ENCODE measurements at places on chromosomes 2 and 18.

DNA sequence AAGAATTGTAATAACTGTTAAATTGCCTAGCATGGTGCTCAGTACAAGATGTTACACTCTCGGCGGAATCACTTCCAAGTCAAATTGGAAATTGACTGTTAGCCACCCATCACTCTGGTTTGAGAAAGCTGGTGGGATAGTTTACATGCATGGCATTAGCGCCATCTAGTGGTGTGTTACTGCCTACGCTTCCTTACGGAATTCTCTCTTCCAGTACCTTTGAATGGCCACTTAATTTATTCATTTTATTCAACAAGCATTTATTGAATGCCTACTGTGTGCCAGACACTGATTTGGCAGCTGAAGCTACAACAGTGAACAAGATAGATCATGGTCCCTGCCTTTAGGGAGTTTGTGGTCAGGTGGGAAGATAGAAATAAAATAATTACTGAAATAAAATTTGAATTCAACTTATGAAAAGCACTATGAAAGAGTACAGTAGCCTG lies 171.2 kb downstream of the TMEM247 start:
- DNase-seq, result peak; percentile 61

DNA sequence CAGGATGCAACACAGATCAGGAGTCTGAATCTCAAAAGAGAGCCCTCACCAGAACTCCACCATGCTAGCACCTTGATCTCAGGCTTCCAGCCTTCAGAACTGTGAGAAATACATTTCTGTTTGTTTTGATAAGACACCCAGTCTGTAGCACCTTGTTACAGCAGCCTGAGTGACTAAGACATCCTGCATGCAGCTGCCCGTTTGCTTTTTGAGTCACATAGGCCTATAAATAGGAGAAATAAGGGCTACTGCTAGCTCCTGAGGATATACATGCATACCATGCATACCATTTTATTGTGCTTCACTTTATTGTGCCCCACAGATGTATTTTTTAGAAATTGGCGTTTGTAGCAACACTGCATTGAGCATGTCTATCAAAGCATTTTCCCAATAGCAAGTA lies 337.8 kb downstream of the CDH2 start:
- no peak for DNase-seq

GRCh38 chr2:203706403-203706802 lies at the start of gene CD28:
TSS of gene CD28 (plus strand) at chr2:203706639. CDS start at chr2:203706697, 58 bp downstream.
- DNase-seq, result peak; percentile 82

DNA sequence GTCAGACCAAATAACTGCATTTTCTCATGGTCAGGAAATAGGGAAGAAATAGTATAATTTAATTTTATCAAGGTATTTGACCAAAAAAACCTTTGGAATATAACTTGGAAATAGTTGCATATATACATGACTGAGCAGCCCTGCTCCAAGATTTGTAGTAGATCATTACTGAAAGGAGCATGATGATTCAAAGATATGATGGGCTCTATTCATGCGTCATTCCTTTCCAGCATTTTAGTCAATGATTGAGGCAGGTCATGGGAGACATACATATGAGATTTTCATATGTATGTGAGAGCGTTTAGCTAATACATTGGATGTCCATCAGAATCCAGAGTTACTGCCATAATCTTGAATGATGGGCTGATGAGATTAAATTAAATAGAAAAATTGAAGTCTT lies 74.5 kb downstream of the CAB39 start:
- no peak for DNase-seq

- DNase-seq, result no peak
Observed at GRCh38 chr2:120559401-120559800, 176.3 kb upstream of the GLI2 start.

GRCh38 chr2:44652701-44653100 lies 288.8 kb upstream of the SIX3 start:
- no peak for DNase-seq

DNA sequence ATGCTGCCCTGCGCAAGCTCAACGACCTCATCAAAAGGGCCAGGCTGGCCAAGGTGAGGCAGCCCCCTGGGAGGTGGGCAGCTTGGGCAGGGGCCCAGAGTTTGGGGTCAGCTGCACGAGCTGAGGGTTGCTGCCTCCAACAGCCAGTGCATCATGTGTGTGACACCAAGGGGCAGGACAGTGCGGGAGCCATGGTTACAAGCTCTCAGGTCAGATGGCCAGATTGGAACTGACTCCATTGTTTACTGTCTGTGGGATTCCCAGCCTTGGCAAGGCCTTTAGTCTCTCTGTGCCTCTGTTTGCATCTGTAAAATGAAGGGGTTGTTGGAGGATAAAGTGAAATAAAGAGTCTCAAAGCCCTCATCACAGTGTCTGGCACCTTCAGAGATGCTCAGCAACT lies 26.9 kb downstream of the EHD3 start:
- no peak for DNase-seq

- no peak for DNase-seq
Observed at GRCh38 chr2:181106789-181107627, 126.6 kb downstream of the UBE2E3 start.

DNA sequence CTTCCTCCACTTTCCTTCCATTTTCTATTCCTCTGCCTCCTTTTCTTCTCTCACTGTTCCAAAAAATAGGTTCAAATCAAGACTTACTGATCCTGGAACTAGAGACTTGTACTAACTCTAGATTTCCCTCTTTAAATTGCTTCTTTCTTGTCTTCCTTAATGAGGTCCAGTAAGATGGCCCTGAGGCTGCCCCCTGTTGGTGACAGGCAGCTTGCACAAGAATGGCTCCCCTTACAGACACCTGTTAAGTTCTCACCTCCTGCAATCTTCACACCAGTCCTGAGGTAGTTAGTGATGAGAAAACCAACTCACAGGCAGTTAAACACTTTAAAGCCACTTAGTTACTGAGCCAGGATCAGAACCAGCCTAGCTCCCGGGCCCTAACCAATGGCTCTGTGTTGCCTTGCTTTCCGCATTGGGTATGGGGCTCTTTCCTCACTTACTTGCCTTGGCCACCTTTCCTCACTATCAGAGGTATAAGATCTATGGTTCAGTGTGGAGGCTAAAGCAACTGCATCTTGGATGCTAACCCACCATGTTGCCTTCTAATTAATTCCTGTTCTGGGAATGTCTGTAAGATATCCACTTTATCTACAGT lies 130.6 kb downstream of the AKAIN1 start:
- no peak for DNase-seq

- no peak for DNase-seq
Observed at GRCh38 chr2:8514274-8514662, 167.6 kb upstream of the ID2 start.

GRCh38 chr2:30717081-30717650 lies 90.1 kb downstream of the CAPN13 start:
- no peak for DNase-seq

DNA sequence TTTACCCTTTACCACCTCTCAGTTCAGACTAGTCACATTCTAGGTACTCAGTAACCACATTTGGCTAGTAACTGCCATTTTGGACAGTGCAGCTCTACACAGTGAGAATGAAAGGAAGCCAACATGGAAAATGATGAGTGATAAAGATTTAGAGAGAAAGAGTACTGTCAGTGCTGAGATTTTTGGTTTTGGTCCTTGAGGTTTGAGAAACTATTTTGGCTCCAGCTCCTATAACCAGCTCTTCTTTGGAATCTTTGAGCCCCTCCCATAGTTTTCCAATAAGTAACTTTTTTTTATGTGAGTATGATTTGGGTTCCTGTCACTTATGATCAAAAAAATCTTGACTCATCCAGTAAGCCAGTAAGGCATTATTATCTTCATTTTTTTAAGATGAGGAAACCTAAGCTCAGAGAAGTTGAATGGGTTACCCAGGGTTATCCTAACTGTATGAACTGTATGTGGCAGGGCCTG lies 173.0 kb downstream of the BABAM2 start:
- DNase-seq, result no peak

DNA sequence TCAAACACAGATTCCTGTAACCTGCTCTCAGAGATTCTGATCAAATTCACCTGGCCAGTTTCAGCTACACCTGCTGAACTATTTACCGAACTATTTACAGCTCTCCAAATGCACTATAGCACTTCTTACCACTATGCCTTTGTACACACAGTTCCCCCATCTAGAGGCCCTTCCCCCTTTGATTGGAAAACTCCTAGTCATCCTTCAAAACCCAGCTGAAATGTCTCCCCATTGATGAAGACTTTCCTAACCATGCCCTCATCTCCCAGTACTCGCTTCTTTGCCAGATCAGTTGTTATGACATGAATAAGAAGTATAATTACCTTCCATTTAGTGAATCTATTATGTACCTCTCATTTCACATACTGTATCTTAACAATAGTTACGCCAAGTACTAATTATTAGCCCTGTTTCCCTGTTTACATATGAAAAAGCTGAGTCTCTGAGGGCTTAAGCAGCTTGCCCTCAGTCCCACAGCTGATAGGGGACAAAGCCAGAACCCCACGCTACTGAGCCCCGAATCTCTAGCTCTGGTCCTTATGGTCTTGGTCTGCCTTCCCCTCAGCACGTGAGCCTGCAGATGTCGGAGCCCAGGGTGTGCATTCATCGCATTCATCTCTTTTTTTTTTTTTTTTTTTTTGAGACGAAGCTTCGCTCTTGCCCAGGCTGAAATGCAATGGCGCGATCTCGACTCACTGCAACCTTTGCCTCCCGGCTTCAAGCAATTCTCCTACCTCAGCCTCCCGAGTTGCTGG lies 64.7 kb upstream of the ASAP2 start:
- DNase-seq, result no peak

DNA sequence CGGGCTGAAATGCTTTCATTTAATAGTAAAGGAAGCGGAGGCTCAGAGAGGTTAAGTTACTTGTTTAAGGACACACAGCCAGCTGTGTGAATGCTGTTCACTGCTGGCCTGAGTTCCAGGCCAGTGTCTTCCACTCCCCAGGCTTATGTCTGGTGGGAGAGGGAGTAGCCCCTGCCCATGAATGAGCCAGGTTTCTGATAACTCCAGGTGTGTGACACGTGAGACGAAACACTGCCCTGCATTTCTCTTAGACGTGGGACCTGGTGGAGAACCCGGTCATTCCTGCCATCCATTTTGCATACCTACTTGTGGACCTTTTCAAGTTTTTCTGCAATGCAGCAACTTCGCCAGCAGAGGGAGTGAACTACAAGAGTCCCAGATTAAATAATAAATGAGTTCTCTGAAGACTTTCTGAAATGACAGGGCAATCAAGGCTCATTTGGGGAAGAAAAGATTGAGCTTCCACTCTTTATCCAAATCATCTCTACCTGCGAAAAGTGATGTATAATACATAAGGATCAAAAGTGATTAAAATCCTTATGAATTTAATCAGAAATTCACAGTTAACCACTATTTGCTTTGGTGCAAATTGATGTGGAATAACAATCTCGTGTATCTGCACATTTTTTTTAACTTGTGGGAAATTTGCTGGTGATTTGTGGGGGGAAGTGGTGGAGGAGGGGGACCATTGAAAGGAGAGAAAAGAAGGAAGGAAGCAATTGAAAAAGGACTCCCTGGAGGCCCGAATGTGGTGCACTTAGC lies 79.4 kb upstream of the ASB18 start:
- DNase-seq, result no peak

DNA sequence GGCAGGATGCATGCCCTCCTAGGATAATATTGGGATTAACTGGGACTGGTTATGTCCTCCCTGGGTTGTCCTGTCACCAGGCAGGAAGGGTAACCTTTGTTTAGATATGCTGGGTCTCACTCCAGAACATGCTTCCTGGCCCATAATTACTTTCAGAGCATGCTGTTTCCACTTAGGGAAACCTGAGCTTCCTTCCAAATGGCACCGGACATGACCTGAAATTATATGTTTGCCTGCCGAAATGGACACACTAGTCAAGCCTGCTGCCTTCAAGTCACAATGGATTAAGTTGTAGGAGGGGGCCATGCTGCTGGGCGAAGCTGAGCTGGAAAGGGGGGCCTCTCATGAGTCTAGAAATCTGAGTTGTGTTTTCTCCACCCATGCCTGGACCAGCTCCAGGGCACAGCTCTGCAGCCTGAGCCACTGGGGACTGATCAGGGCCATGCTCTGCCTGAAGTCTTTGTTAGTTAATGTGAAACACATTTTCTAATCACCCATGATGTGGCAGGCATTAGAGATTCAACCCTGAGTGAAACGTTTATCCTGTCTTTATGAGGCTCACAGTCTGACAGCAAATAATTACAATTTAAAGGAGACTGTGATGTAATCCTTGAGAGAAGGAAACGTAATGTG lies 273.3 kb downstream of the TNS1 start:
- no peak for DNase-seq

- no peak for DNase-seq
Observed at GRCh38 chr2:207073412-207073800, 92.3 kb downstream of the KLF7 start.

DNA sequence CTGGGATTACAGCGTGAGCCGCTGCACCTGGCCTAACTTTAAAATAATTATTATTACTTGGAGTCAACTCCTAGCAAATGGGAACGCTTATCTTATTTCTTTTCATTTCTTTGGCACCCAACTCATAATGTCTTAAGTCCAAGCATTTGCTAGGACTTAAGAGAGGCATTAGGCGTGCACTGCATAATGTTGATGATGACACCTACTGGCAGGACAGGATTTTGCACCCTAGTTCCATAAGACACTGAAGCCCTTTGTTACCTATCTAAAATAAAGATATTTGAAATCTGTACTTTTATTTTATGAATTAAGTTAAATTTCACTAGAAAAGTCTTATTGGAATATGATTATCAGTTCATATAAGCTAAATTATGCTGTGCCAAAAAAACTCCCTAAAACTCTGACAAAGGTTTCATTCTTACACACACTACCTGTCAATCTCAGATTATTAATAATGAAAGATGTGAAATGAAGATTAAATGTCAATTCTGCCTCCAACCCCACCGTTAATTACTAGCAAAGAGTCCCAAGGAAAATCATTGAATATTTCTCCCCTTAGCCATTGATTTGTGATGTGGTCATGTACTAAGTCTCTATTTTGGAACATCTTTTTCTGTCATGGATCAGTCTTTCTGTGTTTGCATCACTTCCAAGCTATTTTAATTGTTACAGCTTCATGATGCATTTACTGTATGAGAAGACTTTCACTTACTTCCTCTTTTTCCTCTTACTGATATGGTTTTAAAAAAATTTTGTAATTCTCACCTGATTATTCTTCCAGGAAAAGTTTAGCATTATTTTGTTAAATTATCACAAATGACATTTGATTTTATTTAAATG lies 12.7 kb upstream of the CDH2 start:
- DNase-seq, result no peak

DNA sequence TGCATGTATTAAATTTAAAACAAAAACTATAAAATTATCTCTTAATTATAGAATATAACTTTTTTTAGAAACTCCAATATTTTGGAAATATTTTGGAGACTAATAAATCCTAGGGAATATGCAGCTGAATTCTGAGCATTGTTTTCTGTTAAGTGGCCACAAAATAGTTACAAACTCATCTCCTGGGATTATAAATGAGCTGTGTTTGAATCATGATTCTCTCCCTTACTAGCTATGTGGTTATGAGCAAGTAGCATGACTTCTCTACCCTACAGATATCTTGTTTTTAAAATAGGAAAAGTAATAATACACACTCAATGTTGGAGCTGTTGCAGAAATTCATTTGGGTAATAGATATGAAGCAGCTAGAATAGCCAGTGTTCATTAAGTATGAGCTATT lies 137.9 kb upstream of the ITGA4 start:
- no peak for DNase-seq

GRCh38 chr2:11154016-11154922 lies 998 bp upstream of the SLC66A3 start:
- DNase-seq, result no peak
